ENCODE measurements at places on chromosomes 5 and 9.

DNA sequence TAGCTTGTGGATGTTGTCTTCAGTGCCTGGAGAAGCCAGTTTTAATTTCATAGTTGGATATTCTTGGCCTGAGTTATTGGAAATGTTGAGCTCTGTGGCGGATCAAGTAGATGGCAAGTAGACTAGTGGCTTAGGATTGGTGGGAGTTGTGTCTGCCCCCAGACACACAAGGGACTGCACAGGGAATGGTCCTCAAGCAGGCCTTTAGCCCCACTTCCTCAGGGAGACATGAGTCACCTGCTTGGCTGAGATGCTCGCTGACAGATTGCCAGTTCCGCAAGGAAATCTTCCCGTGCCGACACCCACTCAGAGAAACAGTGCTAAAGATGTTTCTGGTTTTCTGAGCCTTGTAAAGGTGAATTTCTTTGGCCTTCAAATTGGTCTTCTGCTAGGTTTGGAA is 18.8 kb upstream of the CATSPER3 start:
- no peak for DNase-seq

- no peak for DNase-seq
Observed at GRCh38 chr9:95481000-95481399, 35.8 kb downstream of the PTCH1 start.

GRCh38 chr9:131366761-131367401 is 27.0 kb upstream of the PRRC2B start:
- no peak for DNase-seq

GRCh38 chr9:98442541-98442940 is 187.1 kb upstream of the TBC1D2 start:
- DNase-seq, result no peak

GRCh38 chr9:35763803-35764202 is 9.7 kb upstream of the MSMP start:
- DNase-seq, result no peak

DNA sequence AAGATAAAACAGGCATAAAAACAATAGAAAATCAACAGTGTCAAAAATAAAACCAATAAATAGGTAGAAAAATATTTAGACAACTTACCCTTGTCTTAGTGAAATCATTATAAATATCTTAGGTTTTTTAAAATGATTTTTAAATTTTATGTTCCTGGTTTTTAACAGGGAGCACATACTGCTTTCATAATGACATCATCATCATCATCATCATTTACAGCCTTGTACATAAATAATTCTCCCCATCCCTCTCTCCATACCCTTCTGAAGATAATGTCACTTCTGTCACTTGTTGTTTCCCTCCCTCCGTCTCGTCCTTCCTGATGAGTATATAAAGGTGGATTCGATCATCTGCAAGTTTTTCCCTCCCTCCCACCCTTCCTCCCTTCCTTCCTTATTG is 56.6 kb downstream of the CDH9 start:
- DNase-seq, result no peak

DNA sequence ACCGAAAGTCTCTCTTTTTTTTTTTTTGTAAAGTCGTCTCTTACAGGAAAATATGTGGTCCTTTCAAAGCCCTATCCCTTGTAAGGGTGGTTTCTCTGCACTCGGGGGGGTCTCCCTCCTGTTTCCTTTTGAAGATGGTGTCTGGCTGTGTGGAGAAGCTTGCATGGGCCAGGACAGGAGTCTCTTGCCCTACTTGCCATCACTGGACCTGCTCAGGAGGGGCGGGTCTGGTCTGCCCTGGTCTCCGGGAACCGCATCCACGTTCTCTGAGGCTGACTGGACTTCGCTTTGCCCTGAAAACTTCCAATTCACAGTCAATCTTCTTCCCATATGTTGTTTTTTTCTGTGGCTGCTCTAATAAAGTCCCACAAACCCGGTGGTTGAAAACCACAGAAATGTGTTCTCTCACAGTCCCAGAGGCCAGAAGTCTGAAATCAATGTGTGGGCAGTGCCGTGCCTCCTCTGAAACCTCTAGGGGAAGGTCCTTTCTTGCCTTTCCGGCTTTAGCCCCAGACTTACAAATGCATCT is 92.9 kb upstream of the IER5L start:
- no peak for DNase-seq

DNA sequence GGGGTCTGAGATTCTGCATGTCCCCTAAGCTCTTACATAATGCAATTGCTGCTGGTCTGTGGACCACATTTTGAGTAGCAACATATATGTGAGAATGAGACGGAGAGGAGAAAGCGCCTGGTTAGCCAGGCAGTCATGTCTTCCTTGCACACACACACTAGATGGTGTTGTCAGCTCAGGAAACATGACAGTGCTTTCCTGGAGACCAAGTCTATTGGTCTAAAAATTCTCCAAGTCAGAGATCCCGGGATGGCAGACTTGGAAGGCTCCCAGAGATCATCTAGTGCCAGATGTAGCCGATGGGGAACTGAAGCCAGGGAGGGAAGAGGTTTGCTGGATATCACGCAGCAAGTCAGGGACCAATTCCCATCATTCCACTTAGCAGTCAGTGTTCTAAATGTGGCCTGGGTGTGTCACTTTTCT is 53.4 kb downstream of the GALNT12 start:
- DNase-seq, result peak; percentile 30

GRCh38 chr9:99978221-99978620 is 71.8 kb downstream of the STX17 start:
- DNase-seq, result no peak

- DNase-seq, result no peak
Observed at GRCh38 chr5:87125766-87126165, 141.9 kb upstream of the RASA1 start.

GRCh38 chr5:172661526-172661925 is 20.5 kb downstream of the NEURL1B start:
- DNase-seq, result no peak

GRCh38 chr9:95357316-95357715 is 39.8 kb upstream of the FANCC start:
- DNase-seq, result no peak

DNA sequence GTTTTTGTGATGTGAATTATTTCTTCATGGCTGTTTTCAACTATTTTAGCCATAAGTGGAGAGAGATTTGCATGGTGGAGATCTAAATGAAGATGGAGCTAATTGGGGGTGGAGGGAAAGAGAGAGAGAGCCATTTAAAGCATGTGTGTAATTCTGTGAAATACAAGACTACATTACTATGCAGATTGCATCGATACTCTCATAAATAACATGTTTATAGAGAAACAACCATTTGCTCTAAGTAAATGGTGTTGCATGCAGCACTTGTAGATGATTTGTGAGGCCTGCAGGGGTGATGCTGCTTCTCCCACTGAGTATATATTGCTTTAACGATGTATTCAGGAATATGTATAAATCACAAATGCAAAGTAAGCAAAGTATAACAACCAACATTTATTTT is 270.2 kb upstream of the RIOK2 start:
- no peak for DNase-seq

GRCh38 chr5:150339165-150339564 is 18.3 kb upstream of the TCOF1 start:
- no peak for DNase-seq

DNA sequence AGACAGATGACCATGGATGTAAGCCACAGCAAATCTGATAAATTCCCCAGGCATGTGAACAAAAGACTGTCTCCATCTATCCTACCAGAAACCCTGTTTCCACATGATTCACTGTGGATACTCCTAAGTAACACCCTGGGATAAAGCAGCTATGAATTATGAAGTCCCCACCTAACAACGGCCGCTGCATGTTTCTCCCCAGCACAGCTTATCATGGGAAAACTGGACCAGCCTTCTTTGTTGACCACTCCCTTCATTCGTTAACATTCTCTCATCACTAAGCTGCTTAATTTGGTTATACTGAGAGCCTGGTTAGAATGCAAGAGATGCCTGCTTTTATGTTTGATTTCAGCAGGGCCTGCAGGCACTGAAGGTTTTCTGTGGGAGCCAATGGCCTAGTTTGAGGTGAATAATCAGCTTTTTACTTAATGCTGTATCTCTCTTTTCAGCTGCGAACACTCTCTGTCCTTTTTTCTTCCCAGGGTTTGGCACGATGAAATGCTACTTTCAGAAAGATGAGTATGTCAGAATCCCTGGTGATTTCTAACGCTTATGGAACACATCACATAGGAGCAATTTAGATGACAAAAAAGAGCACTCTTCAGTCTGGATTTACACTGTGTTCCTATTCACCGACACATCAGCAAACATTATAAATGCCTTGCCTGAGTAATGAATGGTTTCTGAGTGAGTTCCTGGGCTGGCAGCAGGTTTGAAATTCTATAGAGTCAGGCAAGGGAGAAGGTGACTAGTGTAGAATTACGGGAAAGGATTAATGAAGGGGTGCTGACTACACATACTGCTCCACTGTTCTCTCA is 318.4 kb upstream of the ZNF608 start:
- DNase-seq, result no peak

DNA sequence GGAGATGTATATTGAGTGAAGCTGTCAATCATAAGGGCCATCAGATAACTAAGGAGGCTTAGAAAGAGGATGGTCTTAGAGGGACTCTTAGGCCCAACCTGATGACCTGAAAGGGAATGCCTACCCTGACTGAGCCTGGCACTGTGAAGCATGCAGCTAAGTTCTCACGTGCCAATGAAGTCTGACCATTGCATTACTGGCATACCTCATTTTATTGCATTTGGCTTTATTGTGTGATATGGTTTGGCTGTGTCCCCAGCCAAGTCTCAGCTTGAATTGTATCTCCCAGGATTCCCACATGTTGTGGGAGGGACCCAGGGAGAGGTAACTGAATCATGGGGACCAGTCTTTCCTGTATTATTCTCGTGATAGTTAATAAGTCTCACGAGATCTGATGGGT is 421.6 kb upstream of the SGCD start:
- DNase-seq, result no peak

DNA sequence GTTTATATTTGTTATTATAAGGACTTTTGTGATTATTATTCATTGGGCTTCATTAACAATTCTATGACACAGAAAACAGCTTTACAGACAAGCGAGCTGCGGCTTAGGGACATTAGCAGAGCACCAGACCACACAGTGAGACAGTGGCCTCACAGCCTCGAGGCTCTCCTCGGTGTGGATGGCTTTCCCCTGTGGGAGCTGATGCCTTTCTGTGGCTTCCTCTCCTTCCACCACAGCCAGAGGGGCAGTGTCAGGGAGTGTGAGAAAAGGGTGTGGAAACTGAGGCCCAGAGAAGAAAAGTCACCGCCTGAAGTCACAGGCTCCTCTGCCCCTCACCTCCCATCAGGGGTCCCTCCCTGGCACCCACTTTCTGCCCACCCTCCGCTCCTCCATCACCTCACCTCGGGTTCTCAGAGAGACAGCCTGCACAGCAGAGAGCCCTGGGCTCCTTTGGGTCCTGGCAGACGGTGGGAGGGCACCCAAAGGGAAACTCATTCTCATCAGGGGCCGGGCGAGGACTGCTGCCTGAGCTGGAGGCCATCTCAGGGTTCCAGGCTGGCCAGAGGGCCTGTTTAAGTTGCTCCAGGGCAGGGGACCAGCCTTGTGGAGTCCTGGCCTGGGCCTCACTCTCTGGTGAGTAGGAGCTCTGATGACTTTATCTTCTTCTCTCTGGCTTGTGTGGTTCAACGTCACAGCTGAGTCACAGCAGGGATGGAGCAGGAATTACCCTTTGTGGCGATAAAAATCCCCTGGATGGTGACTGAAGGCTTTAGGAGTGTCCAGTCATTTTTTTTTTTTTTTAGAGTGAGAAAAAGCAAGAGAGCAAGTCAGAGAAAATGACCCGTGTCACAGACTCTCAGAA is 830 bp downstream of the TRAF1 start:
- no peak for DNase-seq

GRCh38 chr5:6452622-6453504 is 4.2 kb downstream of the UBE2QL1 start:
- DNase-seq, result no peak

- no peak for DNase-seq
Observed at GRCh38 chr5:161400583-161400982, 145.9 kb downstream of the GABRB2 start.

Measured in hematopoietic multipotent progenitor cell treated with erythropoietin and hydrocortisone succinate and interleukin-3 and kit ligand, for 8 days (in vitro differentiated cells).